ENCODE measurements at places on chromosomes 1 and 21. TPM values are rescaled to one million over a fixed set of nuclear protein-coding genes. Genes with fewer than 3 reads are reported as not detected.

The TFF3 gene
- 1.7 TPM for total RNA-seq

The UTP11 gene
- total RNA-seq: 108 TPM

The SMIM12 gene
- total RNA-seq: 17.9 TPM

DNA sequence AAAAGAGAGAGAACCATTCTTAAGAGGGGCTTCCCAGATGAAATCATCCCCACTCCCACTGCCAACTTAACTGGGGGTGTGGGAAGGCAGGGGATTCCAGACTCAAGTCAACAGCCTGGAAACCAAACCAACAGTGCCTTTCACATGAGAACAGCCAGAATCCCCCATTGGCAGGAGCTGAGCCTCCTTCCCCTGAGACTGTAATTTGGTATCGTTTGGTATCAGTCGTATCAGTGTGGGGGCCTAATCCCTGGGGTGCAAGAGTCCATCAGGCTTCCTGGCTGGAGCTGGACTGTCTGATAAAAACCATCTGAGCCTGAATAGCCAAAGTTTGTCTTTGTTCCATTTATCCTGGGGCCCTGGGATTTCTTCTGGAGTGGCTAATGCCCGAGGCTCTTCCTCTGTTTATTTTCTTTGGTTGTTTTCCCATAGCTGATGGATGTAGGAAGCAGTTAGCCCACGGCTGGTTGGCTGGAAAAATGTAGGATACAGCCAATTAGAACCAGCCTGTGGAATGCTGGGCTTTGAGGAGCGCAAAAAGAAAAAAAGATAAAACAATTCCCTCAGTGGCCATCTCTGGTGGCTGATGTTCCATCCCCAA is 84.6 kb downstream of the LAMC2 start:
- no peak overlapping the region for H3K4me3 ChIP-seq
- no peaks in the 10 kb centered on the region for H3K36me3 ChIP-seq
- H3K27ac ChIP-seq: no peak overlapping the region
- DNase-seq: no peak
- H3K27me3 ChIP-seq: no peaks in the 10 kb centered on the region

DNA sequence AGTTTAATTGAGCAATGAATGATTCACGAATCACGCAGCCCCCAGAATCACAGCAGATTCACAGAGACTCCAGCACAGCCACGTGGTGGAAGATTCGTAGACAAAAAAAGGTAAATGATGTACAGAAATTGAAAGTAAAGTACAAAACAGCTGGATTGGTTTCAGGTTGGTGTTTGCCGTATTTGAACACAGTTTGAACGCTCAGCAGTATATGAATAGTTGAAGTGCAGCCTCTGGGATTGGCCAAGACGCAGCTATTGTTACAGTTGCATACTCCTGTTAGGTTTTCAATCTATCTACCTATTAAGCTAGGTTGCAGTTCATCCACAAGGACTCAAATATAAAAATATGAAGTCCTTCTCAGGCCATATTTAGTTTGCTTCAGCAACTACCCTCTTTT is 3.1 kb upstream of the MRPL55 start:
- no peak overlapping the region for H3K4me3 ChIP-seq
- H3K4me1 ChIP-seq: peaks cover 16% of the 10 kb centered on the region
- no peak overlapping the region for H3K27ac ChIP-seq
- H3K36me3 ChIP-seq: no peaks in the 10 kb centered on the region
- no peaks in the 10 kb centered on the region for H3K27me3 ChIP-seq

The TTC39A gene
- total RNA-seq: 6.3 TPM

All from psoas muscle (tissue), 8 donors.